Activated CD4-positive, alpha-beta T cell treated with anti-CD3 and anti-CD28 coated beads for 36 hours (primary cell): ENCODE measurements at places on chromosomes 4 and X. TPM values are rescaled to one million over a fixed set of nuclear protein-coding genes. Genes with fewer than 3 reads are reported as not detected.

Gene TMEM187
- 5.4 TPM for total RNA-seq

DNA sequence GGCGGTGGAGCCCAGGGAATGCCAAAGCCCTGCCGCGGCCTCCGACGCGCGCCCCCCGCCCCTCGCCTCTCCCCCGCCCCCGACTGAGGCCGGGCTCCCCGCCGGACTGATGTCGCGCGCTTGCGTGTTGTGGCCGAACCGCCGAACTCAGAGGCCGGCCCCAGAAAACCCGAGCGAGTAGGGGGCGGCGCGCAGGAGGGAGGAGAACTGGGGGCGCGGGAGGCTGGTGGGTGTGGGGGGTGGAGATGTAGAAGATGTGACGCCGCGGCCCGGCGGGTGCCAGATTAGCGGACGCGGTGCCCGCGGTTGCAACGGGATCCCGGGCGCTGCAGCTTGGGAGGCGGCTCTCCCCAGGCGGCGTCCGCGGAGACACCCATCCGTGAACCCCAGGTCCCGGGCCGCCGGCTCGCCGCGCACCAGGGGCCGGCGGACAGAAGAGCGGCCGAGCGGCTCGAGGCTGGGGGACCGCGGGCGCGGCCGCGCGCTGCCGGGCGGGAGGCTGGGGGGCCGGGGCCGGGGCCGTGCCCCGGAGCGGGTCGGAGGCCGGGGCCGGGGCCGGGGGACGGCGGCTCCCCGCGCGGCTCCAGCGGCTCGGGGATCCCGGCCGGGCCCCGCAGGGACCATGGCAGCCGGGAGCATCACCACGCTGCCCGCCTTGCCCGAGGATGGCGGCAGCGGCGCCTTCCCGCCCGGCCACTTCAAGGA is at the start of gene FGF2:
Gene FGF2, plus strand, starts transcription at position 279 of the 705 bp plus-strand sequence. Its CDS starts 344 bp downstream, at position 623.
- DNase-seq, result peak; percentile 54

Gene MSANTD1
- 0.46 TPM for total RNA-seq

DNA sequence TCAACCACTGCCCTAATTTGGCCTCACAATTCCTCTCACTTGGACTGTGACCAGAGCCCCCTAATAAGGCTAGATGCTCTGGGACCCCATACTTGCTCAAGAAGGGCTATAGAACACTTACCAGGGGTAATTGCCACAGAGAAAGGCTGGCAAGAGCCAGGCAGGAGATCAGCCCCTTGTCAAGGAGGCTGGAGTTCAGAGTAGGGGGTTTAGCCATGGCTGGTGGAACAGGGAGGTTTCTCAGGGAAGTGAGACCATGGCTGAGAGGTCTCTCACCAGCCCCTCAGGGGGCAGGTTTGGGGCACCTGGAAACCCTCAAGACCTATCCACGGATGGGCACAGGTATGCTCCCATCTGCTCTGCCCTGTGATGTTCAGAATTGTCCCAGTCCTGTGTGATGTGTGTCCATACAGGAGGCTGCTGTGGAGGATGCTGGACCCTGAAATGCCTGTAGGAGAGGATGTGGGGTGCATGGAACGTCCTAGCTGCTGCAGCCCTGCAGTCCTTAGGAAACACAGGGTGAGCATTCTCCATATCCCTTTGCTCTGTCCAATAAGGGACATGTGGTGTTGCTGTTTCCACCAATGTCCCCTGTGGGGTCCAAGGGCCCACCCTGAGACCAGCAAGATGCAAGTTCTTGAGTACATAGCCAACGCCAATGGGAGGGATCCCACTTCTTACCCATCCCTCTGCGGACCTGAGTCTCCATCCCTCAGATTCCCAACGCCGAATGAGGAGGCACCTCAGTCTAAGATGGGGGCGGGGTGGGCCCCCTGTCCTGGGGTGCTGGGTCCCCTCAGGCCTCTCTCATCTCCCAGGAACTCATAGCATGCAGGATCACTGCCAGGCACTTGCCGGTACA is 16.4 kb upstream of the HSFX1 start:
- DNase-seq, result no peak

GRCh38 chrX:17601441-17602200 is 135.7 kb upstream of the SCML1 start:
- no peak for DNase-seq

- no peak for DNase-seq
These were observed 27.1 kb upstream of the MAP9 start for GRCh38 chr4:155403886-155404285.

Gene DGAT2L6
- not detected for total RNA-seq

DNA sequence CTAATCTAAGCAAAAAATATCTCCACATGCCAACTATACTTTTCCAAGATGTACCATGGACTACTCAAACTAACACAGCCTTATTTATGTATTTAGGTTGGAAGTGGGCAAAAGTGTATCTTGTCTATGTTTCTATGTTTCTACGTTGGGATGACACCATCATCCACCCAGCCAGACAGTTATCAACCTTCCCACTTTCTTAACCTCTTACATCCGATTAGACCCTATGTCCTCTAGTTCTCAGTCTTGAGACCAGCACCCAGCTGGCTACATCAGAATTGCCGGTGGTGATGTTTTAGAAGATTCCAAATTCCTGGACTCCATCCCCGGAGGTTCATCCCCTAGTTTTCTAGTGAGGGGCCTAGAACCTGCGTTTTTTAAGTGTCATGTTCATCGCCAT is 1.0 kb upstream of the AASDH start:
- no peak for DNase-seq

DNA sequence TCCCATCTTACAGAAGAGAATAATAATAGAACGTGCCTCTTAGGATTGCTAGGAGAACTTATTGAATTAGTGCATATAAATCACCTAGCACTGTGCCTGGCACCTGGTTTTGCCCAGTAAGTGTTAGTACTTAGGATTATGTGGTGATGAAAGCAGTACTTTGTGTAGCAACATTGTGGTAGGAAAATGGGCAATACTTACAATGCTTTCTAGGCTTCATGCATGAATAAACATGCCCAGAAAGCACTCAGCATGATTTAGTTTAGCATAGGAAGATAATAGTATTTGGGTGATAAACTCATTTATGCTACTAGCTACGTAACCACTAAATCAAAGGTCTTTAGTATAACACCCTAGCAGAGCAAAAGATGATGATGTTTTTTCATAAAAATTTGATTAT is 105.6 kb downstream of the NEUROG2 start:
- DNase-seq, result no peak

- DNase-seq, result no peak
These were observed 145.6 kb upstream of the FAT4 start for GRCh38 chr4:125169192-125169591.

GRCh38 chr4:140047017-140047640 is 106.9 kb downstream of the MAML3 start:
- DNase-seq, result no peak

DNA sequence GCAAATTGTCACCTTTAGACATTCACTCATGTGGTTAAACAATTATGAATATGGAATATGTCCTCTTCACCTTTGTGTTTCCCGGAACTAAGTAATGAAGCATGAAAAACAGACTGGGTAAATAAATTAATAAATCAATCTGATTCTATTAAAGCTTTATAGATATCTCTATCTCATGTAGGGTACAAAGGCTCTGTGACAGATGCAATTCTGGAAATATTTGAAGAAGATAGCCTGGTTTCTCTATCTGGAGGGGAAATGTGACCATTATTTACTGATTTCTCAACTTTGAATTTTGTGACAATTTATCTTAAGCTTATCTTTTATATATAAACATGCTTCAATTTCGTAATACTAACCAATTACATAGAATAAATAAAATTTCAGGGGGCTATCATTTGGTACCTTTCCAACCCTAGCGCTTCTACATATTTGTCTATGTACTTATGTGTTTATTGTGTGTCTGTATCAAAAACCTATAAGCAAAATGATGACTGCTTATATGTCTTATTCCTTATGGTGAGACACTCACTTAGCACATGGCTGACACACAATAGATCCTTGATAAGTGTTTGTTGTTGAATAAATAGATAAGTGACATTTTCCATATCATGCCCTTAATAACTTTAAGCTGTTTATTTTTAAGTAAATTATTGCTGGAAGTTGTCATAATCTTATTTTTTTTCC is 9.9 kb downstream of the CTSO start:
- no peak for DNase-seq

GRCh38 chrX:104195489-104196084 is 29.3 kb downstream of the FAM199X start:
- DNase-seq, result peak; percentile 4

Gene NDST4
- not detected for total RNA-seq

DNA sequence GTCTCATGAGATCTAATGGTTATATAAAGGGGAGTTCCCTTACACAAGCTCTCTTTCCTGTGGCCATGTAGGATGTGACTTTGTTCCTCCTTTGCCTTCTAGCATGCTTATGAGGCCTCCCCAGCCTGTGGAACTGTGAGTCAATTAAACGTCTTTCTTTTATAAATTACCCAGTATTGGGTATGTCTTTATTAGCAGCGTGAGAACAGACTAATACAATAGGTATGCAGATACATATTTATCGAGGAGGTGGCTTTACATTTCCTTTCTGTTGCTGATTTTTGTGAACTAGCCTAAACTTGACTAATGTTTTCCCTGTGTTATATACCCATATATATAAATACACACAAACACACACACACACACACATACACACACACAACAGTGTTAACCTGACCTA is 80.2 kb downstream of the VCX2 start:
- DNase-seq, result no peak

- DNase-seq, result no peak
These were observed 233.5 kb upstream of the PGRMC2 start for GRCh38 chr4:128521156-128521555.

Gene H2BW2
- not detected for total RNA-seq

Gene GPR82
- 0.05 TPM for total RNA-seq

Gene MAGEA2B
- total RNA-seq, result not detected

DNA sequence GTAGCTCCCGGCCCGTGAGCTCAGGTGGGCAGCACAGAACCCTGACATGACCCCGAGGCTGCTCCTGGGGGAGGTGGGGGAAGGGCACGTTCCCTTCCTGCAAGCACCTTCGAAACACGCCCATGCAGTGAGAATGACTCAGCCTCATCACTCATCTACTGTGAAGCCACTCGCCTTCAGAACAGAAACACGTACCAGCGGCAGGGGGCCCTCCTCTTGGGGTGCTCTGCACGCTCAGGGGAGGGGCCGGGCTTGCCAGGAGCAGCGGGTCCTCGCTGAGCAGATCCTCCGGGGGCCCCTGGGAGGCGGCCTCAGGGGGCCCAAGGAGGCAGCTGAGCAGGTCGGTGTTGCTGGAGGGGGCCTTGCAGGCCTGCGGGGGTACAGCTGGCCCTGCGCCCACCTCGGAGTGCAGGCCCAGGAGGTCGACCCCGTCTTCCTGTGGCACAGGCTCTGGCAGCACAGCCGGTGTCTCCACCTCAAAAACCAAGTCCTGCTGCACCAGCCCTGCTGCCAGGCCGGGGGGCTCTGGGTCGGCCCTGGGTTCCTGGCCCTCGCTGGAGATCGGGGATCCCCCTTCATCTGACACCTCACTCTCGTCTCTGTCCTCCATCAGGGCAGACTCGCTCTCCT is 40.9 kb upstream of the CPLX1 start:
- peak; percentile 57 for DNase-seq

DNA sequence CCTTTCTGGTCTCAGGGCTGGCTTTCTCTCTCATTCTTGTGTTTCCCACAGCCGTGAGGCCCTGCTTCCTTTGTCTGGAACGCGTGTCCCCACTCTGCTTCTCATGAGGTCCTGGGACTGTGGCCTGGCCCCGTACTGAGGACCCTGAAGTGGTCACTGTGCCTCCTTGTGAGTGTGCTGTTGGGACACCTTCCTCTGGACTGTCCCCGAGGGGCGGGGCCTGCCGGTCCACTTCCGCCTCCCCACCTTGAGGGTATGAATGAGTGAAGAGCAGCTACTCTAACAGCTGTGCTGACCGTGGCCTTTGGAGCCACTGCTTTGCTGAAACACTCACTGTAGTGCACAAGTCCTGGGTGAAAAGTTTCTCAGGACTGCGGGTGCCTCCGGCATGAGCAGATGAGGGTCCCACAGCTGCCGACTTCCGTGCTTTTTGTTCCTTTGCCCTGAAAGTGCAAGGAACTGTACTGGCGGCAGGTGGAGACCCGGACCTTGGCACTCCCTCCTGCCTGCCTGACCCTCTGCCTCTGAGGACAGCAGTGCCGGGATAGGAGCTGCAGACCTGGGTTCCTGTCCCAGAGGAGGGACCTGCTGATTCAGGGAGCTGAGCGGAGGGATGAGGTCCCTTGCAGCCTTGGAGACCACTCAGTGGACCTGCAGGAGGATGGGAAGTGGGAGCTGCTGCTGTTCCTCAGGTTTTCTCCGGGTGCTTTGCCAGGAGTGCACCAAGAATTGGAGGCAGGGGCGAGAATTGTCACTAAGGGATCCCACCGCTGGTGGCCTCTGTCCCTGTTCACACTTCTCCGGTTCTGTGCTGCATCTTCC is 38.0 kb downstream of the HTT-AS start:
- no peak for DNase-seq

Gene CSAG1
- not detected for total RNA-seq

- DNase-seq, result no peak
These were observed 78.9 kb downstream of the NCAPG start for GRCh38 chr4:17889692-17890091.

- no peak for DNase-seq
These were observed 482.8 kb upstream of the FAM241A start for GRCh38 chr4:111662496-111662895.

DNA sequence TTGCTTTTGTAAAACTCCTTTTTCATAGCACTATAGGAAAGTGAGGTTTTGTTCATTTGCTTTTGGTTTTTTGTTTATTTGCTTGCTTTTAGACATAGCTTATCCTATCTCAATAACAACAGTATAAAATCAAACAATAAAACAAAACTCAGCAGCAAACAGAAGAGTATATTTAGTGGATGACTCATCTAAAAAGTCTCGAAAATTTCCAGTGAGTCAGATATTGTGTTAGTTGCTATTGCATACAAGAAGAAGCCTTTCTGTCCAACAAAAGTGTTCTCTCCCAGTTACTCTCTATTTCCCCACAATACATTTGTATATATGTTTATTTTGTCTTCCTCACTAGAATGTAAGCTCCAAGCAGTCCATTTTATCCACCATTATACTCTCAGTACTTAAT is 36.0 kb upstream of the NPNT start:
- no peak for DNase-seq

Gene ADH1B
- total RNA-seq, result not detected

DNA sequence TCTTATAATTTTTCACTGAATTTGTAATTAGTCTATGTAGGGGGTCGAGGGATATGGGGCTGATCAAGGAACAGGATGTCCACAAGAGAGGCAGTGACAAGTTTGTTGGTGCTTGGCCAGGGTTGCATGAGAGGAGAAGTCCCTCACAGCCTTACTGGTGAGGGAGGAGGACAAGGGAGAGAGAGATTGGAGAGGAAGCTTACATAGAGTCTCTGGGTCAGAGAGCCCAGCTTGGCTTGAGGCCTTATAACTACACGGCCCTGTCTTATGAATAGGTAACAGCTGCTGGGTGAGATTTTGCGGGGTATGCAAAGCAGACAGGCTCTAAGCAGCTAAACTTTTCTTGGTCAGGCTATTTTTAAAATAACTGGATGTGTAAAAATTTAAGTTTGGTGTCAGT is 37.9 kb upstream of the OTUD4 start:
- DNase-seq, result no peak

GRCh38 chr4:149056615-149057014 is 614.4 kb upstream of the NR3C2 start:
- DNase-seq, result no peak
